Hematopoietic multipotent progenitor cell treated with erythropoietin and hydrocortisone succinate and interleukin-3 and kit ligand, for 6 days (in vitro differentiated cells): ENCODE measurements at places on chromosomes 5 and 9.

- DNase-seq, result no peak
Observed at GRCh38 chr5:66134407-66134861, 9.7 kb upstream of the SREK1 start.

- no peak for DNase-seq
Observed at GRCh38 chr5:76425146-76425545, 22.1 kb downstream of the IQGAP2 start.

GRCh38 chr5:23084815-23085214, 231.7 kb upstream of the CDH12 start:
- peak; percentile 4 for DNase-seq

- no peak for DNase-seq
Observed at GRCh38 chr5:127776477-127776876, 73.3 kb downstream of the CCDC192 start.

GRCh38 chr5:151077419-151077818, 3.4 kb downstream of the TNIP1 start:
- no peak for DNase-seq

- no peak for DNase-seq
Observed at GRCh38 chr9:77475641-77476473, 172.3 kb downstream of the GNA14 start.

DNA sequence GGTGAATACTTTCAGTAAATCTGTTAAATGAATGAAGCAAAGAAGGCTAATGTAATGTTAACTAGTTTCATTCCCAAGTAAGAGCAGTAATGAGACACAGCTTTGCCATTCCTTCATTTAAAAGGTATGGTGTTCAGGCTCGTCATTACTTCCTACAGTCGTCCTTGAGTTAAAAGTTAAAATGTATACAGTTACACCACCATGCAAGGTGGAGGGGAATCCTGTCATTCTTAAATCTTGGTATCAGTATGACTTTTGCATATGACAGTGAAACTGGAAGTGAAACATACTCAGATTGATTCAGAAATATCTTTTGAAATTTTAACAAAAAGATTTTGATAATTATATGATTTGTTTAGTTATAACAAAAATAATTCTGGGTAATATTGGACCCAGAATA, 25.9 kb downstream of the MTRR start:
- DNase-seq, result no peak

DNA sequence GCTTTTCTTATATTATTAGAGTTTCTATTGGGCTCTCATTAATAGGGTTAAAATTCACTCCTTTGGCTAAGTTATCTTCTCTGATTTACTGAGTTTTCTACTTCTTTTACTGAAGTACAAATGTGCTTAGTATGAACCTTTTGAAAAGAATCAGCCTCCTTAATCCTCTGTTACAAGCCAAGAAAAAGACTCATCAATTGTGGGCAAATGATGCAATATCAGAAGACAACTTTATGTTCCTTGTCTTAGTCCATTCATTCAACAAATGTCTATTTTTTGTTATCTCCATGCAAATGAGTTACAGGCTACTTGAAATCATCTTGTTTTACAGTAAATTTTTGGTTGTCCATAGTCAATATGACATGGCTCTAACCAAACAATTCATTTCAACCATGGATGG, 40.3 kb downstream of the SNCAIP start:
- no peak for DNase-seq

GRCh38 chr5:172672681-172673080, 31.6 kb downstream of the NEURL1B start:
- no peak for DNase-seq

- DNase-seq, result no peak
Observed at GRCh38 chr9:20031836-20032235, 243.0 kb upstream of the SLC24A2 start.

GRCh38 chr9:29806937-29807618, 2233.8 kb upstream of the C9orf72 start:
- DNase-seq, result no peak

DNA sequence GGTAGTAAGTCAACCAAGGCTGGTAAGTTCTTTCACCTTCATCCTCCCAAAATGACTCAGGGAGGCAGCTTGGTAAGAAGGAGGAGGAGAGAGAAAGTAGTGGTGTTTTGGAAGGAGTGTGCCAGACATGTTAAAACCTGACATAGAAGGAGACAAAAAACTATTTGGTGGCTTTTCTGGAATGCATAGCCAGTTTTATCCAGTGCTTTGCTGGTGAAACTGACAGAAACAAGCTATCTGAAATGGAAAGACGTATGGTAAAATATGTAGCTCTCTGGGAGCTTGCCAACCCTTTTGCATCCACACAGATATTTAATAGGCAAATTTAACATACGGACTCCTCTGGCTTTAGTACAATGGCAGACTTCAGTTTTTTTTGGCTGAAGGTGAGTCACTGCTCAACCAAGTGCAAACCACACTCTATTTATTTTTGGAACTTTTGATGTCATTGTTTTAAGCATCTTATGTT, 45.4 kb downstream of the RAB14 start:
- peak; percentile 25 for DNase-seq

DNA sequence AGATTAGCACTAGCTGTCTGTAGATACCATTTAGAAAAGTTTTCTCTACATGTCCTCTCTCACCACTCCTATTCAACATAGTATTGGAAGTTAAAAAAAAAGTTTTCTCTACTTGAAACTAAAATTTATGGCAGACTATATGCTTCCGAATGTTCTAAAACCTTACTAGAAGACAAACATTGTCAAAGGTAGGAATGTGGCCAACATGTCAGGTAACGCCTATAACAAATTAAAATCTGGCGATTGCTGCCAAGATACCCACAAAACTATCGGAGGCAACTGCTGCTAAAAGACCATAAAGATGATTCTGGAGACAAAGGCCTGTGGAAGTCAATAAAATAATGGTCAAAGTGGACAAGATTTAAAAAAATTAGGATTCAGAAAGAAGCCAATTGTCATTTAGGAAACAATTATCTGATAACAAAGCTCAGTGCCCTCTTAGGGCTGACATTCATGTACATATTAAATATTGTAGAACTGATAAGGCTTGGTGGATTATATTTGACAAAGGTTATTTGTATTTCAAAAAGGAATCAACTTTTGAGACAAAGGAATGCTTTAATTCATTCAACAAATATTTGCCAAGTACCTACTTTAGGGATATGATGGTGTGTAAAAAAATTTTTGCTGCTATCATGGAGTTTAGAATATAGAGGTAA, 52.7 kb downstream of the CDKN2A start:
- no peak for DNase-seq

DNA sequence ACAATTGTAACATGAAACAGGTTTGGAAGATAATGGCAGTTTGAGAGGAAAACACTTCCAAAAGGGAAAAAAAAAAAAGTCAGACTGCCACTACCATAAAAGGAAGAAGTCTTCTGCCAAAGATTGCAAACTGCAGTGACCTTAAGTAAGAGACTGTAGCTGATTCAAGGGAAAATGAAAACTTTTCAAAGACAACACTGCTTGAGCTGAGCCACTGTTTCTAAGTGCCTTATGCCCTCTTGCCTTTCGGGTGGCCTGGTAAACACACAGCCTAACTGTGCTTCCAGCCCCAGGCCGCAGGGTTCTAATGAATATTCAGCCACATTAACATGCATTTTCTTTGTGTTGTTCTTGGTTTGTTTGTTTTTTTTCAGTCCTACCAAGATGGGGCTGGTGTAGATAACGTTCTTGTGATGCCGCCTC, 354.6 kb downstream of the BNC2 start:
- no peak for DNase-seq

- peak; percentile 48 for DNase-seq
Observed at GRCh38 chr5:83608122-83608521, 112.5 kb downstream of the HAPLN1 start.

DNA sequence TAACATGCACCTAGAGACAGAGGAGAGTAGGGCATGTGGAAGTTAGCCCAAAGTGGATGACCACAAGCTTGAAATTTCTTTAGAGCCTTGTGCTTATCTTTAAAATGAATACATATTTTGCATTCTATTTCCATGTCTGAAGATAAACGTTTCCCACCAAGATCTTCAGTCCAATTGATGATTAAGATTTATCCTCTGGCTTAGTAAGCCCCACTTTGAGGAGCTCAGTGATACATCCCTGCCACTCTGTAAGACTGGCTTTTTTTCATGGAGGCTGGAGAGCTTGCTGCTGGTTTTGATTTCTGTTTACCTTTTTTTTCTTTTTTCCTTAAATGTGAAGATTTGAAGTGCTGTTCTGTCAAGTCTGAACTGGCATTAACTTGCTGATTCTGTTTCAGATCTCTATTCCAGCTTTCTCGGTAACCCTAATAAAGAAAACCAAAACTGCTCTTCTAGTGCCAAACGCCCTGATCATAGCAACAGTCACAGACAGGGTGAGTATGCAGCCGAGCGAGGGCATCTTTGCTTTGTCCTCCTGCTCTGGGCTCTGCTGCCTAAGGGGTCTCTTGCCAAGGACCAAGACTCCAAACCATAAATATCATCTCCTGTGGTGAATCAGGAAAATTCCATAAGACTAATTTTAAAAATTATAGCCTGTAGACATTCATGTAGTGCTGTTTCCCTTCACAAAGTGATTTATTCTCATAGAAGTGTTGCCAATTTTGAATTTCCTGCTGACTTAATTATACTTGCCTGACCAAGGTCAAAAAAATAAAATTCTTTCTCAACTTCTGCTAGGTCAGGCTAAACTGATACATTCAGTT, 54.3 kb downstream of the GRAMD2B start:
- no peak for DNase-seq

DNA sequence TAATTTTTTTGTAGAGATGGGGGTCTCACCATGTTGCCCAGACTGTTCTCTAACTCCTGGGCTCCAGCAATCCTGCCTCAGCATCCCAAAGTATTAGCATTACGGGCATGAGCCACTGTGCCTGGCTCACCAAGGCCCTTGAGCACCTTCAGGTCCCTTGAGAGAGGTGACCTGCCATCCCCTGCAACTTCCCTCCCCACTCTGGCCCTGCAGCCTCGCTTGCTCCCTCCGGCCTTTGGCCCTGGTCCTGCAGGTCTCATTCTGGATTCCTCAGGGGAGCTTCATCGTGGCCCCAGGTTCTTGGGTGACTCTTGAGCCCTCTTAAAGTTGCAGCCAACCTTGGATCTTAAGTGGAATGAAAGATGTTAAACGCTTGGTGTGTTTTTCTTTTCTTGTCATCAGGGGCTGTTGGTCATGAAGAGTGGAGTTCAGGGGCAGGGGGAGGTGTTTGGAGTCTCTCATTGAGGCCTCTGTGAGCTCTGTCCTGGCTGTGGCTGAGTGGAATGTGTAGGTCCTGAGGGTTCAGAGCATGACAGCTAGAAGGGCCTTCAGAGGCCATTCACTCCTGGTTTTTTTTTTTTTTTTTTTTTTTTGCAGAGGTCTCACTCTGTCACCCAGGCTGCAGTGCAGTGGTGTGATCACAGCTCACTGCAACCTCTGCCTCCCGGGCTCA, 33.0 kb downstream of the PPARGC1B start:
- no peak for DNase-seq

DNA sequence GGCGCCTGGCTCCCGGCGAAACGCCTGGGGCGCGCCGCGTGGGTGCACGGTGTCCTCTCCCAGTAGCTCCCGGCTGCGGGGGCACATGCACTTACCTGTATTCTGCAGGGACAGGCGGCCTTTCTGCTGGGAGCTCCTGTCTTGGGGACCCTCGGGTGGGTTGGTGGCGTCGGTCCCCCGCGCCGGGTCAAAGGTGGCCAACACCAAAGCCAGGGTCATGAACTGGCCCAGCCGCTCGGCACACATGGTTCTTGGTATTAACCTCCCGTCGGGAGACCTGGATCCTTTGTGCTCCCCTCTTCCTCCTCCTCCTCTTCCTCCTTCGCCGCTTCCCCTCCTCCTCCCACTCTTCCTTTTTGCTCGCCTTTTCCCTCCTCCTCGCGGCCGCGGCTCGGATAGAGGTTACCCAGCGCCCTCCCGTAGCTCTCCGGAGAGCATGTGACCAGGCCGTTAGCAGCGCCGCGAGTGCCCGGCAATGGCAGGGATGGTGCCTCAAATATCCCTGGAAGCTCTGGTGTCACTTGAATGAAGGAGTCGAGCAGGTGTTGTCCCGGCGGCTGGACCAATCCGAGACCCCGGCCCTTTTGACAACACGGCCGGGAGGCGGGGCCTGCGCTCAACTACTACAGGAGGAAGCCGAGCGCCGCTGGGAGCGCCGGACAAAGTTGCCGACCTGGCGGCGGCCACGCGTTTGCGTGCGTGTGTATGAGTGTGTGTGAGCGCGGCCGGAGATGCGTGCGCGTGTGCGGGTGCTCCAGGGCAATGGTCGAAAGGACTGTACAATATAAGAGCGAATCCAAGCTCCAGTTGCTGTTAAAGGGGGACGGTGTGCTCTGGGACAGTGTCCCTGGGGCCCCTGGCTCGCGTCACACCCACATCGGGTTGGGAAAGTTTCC, at the start of gene STC2:
Gene STC2 (minus strand): TSS at position 467 of the 896 bp plus-strand sequence. CDS start 221 bp downstream, at position 246.
- peak; percentile 25 for DNase-seq

- no peak for DNase-seq
Observed at GRCh38 chr9:131013771-131014676, 5.0 kb downstream of the LAMC3 start.

- peak; percentile 81 for DNase-seq
Observed at GRCh38 chr5:163915481-163915961, 410.1 kb downstream of the MAT2B start.

DNA sequence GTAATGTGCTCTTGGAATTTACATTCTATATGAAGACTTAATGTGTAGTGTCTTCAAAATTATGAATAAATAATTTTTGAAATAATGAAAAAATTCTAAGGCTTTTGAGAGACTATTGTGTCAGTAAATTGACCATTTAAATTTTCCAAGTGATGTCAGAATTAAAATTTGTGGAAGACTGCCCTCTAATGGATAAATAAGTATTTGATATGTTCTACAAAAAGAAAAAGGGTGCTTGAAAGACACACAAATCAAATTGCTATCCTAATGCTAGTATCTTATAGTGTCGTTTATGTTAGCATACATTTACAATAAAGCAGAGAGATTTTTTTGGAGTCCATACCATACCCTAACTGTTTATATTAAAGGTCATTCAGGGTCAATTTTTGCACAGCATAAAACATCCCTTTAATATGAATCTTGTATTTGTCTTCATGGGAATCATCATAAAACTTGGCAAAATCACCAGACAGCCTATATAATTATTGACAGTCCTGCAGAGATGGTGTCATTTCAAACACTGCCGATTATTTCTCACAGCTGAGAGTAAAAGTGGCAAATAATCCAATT, 120.8 kb upstream of the SLC27A6 start:
- peak; percentile 42 for DNase-seq

- no peak for DNase-seq
Observed at GRCh38 chr5:170885809-170886208, 24.0 kb downstream of the RANBP17 start.

DNA sequence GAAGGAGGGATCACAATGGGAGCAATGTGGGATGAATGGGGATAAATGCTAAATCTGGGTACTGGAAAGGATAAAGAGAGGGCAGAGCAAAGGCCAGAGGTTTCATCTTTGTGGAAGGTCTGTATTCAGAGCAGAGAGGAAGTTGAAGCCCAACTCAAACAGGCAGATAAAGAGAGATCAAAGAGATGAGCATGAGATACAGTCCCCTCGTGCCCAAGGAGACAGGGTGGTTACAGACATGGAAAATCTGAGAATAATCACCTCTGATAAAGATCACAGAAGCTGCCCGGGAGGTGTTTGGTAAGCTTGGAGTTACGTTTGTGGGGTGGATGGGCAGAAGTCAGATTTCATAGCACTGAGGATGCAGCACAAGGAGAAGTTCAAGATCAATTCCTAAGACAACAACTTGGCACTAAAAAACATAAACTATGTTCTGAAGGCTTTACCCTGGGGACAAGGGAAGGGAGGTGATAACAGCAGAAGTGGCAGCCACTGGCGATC, 459 bp upstream of the ERAP2 start:
- DNase-seq, result peak; percentile 61
